ENCODE measurements at places on chromosomes 1 and 21.

DNA sequence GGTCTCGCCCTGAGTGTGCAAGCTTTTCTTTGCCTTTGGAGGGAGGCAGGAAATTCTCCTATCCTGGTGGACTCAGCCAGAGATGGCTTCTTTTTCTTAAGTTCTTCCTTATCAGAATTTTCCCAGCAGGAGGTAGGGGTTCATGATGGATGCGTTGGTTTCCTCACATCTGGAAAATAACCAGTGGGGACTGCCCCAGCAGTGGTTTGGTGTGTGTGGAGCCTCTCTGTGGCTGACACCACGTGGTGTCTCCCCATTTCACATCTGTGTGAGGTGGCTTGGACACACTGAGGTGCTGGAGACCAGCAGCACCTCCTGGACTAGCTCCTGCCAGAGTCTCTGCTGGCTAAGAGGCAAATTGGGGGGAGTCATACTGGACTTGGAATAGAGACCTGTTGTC is 32.6 kb downstream of the B3GALT5 start:
- no peak for DNase-seq

- DNase-seq = no peak
These were observed 40.1 kb downstream of the SERTAD4 start for GRCh38 chr1:210272666-210273065.

GRCh38 chr1:181557313-181557712 is 74.0 kb downstream of the CACNA1E start:
- no peak for DNase-seq

GRCh38 chr1:238088560-238089290 is 198.0 kb upstream of the ZP4 start:
- DNase-seq = no peak

DNA sequence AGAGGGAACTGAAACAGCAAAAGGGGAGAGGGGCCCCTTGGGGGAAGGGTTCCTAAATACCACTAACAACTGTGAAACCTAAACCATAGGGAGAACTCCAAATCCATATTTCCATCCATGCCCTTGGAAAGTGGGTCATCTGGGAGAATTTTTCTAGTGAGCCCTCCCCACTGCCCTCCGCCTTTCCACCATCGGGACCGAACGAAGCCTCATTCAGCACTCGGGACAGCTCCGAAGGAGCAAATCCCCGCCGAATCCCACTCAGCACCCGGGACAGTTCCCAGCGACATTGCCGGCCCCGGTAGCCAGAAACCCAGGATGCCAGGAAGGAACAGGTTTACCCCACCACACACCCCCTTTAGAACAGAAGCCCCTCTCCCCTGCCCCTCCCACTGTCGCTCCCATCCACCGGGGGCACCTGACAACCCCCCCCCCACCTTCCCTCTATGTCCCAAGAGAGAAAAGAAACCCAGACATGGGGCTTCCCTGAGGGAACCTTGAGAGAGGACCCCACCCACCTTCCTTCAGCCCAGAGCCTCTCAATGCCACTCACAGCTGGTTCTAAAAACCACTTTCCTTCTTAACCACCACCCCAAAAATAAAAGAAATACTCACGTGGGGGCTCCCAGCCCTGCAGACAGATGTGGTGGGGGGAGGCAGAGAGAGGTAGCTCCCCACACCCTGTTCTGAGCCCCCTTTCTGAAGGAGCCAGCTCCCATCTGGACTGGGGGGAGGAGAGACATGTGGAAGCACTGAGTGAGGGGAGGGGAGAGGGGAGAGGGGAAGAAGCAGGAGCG is 4.5 kb downstream of the DLGAP3 start:
- DNase-seq = no peak

GRCh38 chr1:110094931-110095654 is 17.1 kb upstream of the UBL4B start:
- no peak for DNase-seq
